Activated naive CD4-positive, alpha-beta T cell treated with anti-CD3 and anti-CD28 coated beads for 36 hours (primary cell): ENCODE measurements at places on chromosomes 2 and 18. TPM values are rescaled to one million over a fixed set of nuclear protein-coding genes. Genes with fewer than 3 reads are reported as not detected.

The FAM161A gene
- total RNA-seq: 4.0 TPM

The CKAP2L gene
- total RNA-seq: 49.2 TPM

The IL37 gene
- not detected for total RNA-seq

The NGEF gene
- 0.12 TPM for total RNA-seq

The GRHL1 gene
- 0.69 TPM for total RNA-seq

The STEAP3 gene
- total RNA-seq: 0.07 TPM

The CACNB4 gene
- 0.15 TPM for total RNA-seq

The DOCK10 gene
- total RNA-seq: 123 TPM

The GDF7 gene
- not detected for total RNA-seq

The AMER3 gene
- total RNA-seq: not detected

The ZC3H6 gene
- 18.5 TPM for total RNA-seq

The TCF7L1 gene
- total RNA-seq: 0.07 TPM

The GBX2 gene
- total RNA-seq: not detected

The OTOF gene
- 0.45 TPM for total RNA-seq

The FOSL2 gene
- total RNA-seq: 102 TPM

The ANKRD23 gene
- total RNA-seq: 4.2 TPM

The STAT4 gene
- 53.9 TPM for total RNA-seq

The MFSD2B gene
- total RNA-seq: 0.24 TPM

The EVA1A gene
- not detected for total RNA-seq

The TOGARAM2 gene
- 1.2 TPM for total RNA-seq

The NT5DC4 gene
- not detected for total RNA-seq

The BCL2L11 gene
- total RNA-seq: 11.5 TPM

The SH3RF3 gene
- 2.0 TPM for total RNA-seq

The TDRD15 gene
- not detected for total RNA-seq

The FBXO15 gene
- total RNA-seq: 1.3 TPM

The GKN2 gene
- total RNA-seq: not detected

The OR6B3 gene
- not detected for total RNA-seq

The ZFAND2B gene
- 32.6 TPM for total RNA-seq

The LINC00305 gene
- not detected for total RNA-seq

The SULT1C2 gene
- not detected for total RNA-seq
